ENCODE measurements at places on chromosomes 16 and 17. TPM values are rescaled to one million over a fixed set of nuclear protein-coding genes. Genes with fewer than 3 reads are reported as not detected.

GRCh38 chr17:3189961-3190360 is 7.4 kb upstream of the OR1A2 start:
- H3K27ac ChIP-seq: no peak overlapping the region
- no peaks in the 10 kb centered on the region for H3K27me3 ChIP-seq
- no peak for DNase-seq
- H3K4me1 ChIP-seq: no peaks in the 10 kb centered on the region
- no peaks in the 10 kb centered on the region for H3K36me3 ChIP-seq
- H3K4me3 ChIP-seq: no peak overlapping the region

- no peaks in the 10 kb centered on the region for H3K36me3 ChIP-seq
- H3K27me3 ChIP-seq: peaks cover under 1% of the 10 kb centered on the region
- H3K27ac ChIP-seq: no peak overlapping the region
- H3K4me3 ChIP-seq: peak overlapping the region; percentile 18
Observed at GRCh38 chr16:88561485-88562359, 8.5 kb upstream of the ZC3H18 start.

- no peak within 1 kb of the TSS for H3K27ac ChIP-seq
- no peak within 1 kb of the TSS for H3K4me3 ChIP-seq
- H3K27me3 ChIP-seq: peaks cover 46% of the 10 kb centered on the region
- no peak for DNase-seq
Observed at GRCh38 chr16:799948-800833, at the start of gene GNG13. Gene GNG13, minus strand, starts transcription at chr16:800734. Its CDS starts 1,657 bp downstream, at chr16:799077.

The SLC47A1 gene
- total RNA-seq: 257 TPM

The SLC5A2 gene
- not detected for total RNA-seq

- peaks cover 42% of the 10 kb centered on the region for H3K27me3 ChIP-seq
- H3K36me3 ChIP-seq: no peaks in the 10 kb centered on the region
- no peak overlapping the region for H3K27ac ChIP-seq
- DNase-seq: no peak
- no peak overlapping the region for H3K4me3 ChIP-seq
Observed at GRCh38 chr17:41530062-41531048, 2.2 kb upstream of the KRT19 start.

The C16orf54 gene
- 0.31 TPM for total RNA-seq

- H3K27ac ChIP-seq: no peak overlapping the region
- H3K4me1 ChIP-seq: no peaks in the 10 kb centered on the region
- H3K36me3 ChIP-seq: no peaks in the 10 kb centered on the region
- no peak for DNase-seq
Observed at GRCh38 chr16:52914428-52914827, 138.3 kb downstream of the CHD9NB start.

DNA sequence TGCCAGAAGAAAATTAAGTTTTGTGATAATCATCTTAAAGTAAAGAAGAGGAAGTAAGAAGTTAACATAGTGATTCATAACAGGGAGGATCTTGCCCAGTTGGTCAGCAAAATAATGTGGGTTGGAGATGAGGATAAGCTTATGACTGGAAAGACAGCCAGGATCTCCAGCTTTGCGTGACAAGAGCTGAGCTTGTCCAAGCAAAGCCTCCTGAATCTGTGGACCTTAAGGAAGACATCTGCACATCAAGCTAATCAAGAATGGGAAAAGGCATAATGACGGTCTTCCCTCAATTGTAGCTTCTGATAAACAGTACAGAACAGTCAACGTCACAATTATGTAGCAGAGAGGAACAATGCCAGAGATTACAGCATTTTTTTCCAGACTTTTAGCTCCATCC is 744.7 kb upstream of the GOT2 start:
- H3K4me3 ChIP-seq: no peak overlapping the region
- no peak for DNase-seq
- no peaks in the 10 kb centered on the region for H3K4me1 ChIP-seq
- no peaks in the 10 kb centered on the region for H3K36me3 ChIP-seq

DNA sequence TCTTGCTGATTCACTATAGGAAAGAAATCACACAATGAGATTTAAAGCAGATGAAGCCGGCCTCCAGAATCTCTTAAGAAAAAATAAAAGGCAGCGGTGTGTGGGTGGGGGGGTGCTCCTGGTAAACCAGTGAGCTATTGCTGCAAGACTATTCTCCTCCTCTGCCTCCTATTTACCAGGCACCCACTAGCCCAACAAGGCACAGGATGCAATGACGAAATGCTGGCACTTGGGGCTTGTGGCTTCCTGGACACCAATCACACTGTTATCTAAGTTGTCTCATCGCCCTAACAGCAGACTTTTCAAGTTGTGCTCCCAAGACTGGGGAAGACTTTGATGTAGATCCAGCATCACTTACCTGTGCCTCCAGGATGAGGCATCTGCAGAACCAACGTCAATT is 50.2 kb upstream of the NDRG4 start:
- no peak overlapping the region for H3K4me3 ChIP-seq
- no peaks in the 10 kb centered on the region for H3K27me3 ChIP-seq
- no peaks in the 10 kb centered on the region for H3K4me1 ChIP-seq
- no peaks in the 10 kb centered on the region for H3K36me3 ChIP-seq

DNA sequence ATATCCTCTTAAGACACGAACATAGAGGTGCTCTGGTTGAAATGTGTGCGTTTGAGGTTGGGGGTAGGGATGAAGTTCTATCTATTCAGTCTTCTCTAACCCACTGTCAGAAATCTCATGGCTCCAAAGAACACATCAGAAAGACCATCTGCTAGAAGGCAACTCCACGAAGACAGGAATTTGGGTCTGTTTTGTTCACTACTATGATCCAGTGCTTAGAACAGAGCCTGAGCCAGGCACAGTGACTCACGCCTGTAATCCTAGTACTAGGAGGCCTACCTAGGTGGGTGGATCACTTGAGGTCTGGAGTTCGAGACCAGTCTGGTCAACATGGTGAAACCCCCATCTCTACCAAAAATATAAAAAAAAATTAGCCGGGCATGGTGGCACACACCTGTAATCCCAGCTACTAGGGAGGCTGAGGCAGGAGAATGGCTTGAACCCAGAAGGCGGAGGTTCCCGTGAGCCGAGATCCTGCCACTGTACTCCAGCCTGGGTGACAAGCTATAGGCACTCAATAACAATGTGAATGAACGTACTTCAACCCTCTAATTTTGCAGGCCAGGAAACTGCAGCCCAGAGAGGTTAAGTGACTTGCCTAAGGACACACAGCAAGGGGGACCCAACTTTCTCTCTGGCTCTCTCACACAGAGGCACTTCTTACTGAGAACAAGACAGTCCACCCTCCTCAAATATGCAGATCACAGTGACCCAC is 2.3 kb downstream of the CASKIN2 start:
- peak overlapping the region; percentile 95 for H3K27ac ChIP-seq
- no peak for DNase-seq
- peaks cover 61% of the 10 kb centered on the region for H3K4me1 ChIP-seq
- no peaks in the 10 kb centered on the region for H3K27me3 ChIP-seq

Measured in gastrocnemius medialis (tissue), 4 donors.